Epithelial cell of umbilical artery (primary cell): ENCODE measurements at places on chromosomes 6 and 20. TPM values are rescaled to one million over a fixed set of nuclear protein-coding genes. Genes with fewer than 3 reads are reported as not detected.

Gene PFDN4
- total RNA-seq: 154 and 192 TPM in 2 replicates

Gene UST
- total RNA-seq: 0.65 and 0.76 TPM in 2 replicates

Gene ULBP2
- total RNA-seq: 6.8 and 9.6 TPM in 2 replicates

Gene NMBR
- total RNA-seq: not detected in 2 replicates

Gene CALHM6
- total RNA-seq: 1.9 TPM in 1 of 2 replicates, not detected in the other

Gene LZTS3
- 1.4 and 2.3 TPM in 2 replicates for total RNA-seq

Gene SRMS
- total RNA-seq: not detected in 2 replicates

Gene CRISP3
- not detected in 2 replicates for total RNA-seq

Gene CDSN
- total RNA-seq: not detected in 2 replicates

Gene MTFR2
- 3.6 and 4.1 TPM in 2 replicates for total RNA-seq

Gene FAM209B
- not detected in 2 replicates for total RNA-seq

Gene RUNX2
- total RNA-seq: under 0.01 TPM in 1 of 2 replicates, not detected in the other

Gene BPI
- total RNA-seq: not detected in 2 replicates

Gene RIPPLY2
- total RNA-seq: not detected in 2 replicates
